ENCODE measurements at places on chromosomes 7 and 10.

- DNase-seq = no peak
Observed at GRCh38 chr10:60430017-60430416, 40.3 kb upstream of the ANK3 start.

DNA sequence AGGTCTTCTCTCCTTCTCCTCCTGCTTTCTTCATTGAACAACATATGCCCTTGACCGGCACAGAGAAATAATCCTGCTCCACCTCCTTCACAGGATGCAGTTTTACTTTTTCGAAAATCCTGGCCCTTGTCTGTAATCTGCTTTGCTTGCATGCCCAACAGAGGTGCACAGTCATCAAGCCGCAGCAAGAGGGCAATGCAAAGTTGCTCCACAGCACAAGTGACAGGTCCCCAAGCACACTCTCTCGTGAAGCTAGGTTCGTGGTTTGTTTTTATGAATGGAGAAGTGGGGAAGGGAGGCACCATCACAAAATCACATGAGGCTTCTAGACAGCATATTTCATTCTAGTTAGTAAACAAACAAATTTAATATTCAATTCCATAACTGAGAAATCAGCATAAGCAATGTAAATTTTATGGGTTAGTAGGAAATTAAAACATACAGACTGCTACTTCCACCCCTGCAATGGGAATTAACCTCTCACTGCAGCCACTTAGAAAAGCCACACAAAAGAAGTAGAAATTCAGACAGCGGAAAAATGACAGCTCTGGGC is 178.8 kb downstream of the TPK1 start:
- DNase-seq = no peak

- no peak for DNase-seq
Observed at GRCh38 chr10:29542723-29543122, 92.0 kb downstream of the SVIL start.

DNA sequence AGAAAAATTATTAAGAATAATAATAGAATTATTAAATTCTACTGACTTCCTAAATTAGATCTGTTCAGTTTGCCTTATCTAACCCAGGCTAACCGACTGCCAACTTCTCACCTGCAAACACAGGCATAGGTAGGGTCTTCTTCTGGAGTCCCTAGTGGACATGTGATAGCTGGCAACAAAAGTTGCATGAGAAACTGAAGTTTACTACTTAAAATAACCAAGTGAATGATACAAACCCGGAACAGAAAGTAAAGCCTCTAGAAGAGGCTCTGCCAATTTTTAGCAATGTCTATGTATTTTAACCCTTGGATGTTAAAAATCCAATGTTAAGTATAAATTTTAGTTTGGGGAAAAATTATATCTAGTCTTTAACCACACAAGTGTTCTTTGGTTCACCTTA is 37.6 kb downstream of the NDUFB2 start:
- DNase-seq = no peak

GRCh38 chr7:155986497-155987160 is 174.4 kb upstream of the SHH start:
- DNase-seq = no peak

DNA sequence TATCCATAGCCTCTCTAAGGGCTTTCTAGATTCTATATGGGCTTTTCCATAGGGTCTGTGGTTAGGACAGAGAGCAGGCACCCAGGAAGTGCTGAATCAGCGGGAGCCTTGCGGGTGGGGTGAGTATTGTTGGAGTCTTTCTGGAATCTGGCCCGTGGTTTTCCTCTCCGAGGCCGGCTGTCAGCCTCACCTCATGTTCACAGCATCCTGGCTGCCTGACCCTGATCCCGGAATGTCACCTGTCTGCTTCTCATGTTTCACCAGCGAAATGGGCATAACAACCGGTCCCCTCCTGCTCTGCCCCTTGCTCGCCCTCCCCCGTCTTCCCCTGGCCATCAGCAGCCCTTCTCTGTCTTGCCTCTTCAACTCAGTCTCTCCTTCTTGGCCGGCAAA is 36.5 kb downstream of the DDIT4 start:
- DNase-seq = no peak

- DNase-seq = no peak
Observed at GRCh38 chr7:149377386-149377785, 83.5 kb downstream of the ZNF777 start.

DNA sequence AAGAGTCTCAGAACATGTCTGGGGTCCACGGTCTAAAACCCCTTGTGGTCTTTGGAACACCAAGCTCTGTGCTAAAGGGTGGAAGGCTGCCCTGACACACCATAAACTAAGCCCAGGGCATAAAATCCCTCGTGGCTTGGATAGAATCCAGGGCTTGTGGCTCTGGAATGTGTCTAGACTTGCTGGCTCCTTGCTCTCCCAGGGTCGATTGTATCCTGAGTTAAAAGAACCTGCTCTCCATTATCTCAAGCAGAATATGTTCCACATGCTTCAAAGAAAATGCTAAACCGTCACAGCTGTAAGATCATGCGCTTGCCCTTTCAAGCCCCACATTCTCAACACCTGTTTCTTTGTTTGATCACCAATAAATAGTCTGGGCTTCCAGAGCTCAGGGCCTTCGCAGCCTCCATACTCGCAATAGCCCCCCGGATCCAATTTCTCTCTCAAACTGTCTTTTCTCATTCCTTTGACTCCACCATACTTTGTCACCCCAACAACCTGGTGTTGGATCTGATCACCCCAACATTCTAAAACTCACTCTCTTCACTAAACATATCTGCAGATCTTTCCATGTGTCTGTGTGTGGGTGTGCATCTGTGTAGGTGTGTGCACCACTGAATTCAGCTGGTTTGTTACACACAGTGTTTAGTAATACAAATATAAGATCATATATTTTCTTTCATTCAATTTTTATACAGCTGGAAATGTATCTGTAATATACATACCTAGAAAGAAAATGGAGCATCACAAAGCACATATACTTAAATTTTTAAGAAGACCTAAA is 238.5 kb downstream of the ZMYND11 start:
- DNase-seq = no peak

- no peak for DNase-seq
Observed at GRCh38 chr7:141475679-141476078, 75.5 kb upstream of the AGK start.

DNA sequence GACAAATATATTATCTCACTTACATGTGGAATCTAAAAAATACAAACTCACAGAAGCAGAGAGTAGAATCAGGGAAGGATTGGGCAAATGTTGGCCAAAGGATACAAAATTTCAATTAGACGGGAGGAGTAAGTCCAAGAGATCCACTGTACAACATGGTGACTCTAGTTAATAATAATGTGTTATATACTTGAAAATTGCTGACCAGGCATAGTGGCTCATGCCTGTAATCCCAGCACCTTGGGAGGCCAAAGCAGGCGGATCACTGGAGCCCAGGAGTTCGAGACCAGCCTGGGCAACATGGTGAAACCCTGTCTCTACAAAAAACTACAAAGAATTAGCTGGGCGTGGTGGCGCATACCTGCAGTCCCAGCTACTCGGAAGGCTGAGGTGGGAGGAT is 16.4 kb downstream of the MTERF1 start:
- no peak for DNase-seq

GRCh38 chr7:132430861-132431822 is 145.1 kb downstream of the PLXNA4 start:
- DNase-seq = peak; percentile 76

GRCh38 chr10:78900715-78901430 is 167.9 kb upstream of the ZMIZ1 start:
- no peak for DNase-seq

GRCh38 chr10:27671821-27672220 is 73.8 kb downstream of the MKX start:
- no peak for DNase-seq
